NT2/D1 (cell line): ENCODE measurements at places on chromosomes 6 and 20.

DNA sequence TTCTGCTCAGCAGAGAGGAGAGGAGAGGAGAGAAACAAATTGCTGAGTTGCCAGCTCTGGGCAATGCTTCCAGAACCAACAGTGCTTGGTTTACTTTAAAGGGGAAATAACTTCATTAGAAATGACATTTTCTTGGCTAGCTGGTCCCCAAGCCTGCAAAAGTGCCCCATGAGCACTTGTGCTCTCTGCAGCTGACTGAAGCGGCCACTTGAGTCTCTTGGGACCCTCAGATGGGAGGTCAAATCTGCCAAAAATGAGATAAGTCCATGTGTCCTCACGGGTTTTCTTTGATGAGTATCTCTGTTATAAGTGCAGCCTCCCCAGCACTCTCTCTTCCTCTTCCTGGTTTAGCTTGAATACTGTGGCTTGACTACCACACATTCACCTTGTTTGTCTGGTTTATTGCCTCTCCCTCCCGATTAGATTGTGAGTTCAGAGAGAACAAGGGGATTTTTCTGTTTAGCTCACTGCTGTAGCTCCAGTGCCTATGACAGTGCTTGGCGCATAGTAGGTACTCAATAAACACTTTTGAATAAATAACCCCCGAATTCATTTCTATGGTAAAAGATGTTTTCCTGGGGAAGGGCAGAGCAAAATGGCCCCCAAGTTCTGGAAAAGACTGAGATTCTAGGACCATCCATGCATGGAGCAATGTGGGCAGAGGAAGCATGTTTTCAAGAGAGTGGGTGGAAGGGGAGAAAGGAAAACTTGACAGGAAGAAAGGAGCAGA lies 7.0 kb upstream of the RIN2 start:
- DNase-seq, result no peak

DNA sequence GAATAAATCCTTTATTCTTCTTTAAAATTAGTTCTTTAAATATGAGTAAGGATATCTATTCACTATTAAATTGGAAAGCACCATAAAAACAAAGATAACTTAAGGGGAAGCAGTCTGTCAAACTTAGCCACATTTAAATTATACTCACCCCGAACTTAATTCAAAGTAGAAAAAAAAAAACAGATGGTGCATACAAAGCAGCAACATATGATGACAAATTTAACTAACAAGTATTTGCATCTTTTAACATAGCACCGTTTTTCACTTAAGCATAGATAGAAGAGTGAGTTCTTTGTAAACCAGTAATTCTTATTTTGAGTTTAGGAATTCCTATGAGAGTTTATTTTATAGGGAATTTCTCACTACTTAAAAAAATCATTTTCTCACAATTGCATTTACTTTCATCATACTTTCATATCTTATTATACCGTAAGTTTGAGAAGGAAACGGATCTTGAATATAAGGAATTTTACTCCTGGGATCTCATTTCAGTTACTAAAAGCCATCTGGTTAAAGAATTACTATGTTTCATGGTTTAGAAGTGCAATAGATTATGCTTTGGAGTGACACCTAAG lies 828.2 kb upstream of the MAP3K7 start:
- DNase-seq, result no peak

- no peak for DNase-seq
Observed at GRCh38 chr6:3381233-3381921, 75.5 kb downstream of the SLC22A23 start.

GRCh38 chr6:113433335-113433991 lies 423.7 kb upstream of the MARCKS start:
- DNase-seq, result no peak

DNA sequence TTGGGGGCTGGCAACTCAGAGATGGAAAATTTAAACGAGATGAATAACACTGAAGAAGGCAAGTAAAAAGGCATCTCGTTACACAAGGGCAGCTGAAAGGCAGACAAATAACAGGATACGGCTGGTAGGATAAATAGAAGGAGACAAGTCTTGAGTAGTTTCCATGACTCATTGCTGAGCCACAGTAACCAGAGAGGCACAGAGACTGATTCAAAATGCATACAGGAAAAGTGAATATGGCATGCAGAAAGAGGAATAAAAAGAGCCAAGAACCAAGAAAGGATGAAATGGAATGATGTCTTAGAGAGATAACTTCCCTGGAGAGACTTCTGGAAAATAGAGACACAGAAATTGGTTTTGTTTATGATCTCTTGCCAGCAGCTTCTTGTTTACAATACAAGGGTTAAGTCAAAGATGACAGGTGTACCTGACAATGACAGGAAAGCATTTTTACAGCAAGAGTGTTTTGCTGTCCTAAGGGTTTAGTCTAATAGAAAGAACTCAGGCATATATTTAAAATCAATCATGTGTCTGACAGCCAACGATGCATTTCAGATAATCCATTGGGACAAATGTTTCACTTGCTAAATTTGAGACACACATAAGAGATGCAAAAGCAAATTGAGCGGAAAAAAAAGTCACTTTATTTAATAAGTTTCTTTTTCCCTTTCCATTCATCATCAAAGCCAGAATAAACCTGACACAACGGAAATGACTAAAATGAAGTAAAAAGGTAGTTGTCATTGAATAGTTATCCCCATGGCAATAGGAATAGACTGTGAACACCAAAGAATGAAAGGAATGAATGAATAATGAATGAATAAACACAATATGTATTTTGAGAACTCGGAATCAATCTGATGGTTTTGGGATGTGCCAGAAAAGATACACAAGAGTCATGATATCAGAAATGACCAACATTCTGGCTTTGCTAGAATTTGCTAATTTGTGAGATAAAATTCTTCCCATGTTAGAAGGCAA lies 68.0 kb upstream of the KCNQ5 start:
- no peak for DNase-seq

GRCh38 chr6:54134935-54135334 lies 23.7 kb downstream of the MLIP start:
- no peak for DNase-seq

DNA sequence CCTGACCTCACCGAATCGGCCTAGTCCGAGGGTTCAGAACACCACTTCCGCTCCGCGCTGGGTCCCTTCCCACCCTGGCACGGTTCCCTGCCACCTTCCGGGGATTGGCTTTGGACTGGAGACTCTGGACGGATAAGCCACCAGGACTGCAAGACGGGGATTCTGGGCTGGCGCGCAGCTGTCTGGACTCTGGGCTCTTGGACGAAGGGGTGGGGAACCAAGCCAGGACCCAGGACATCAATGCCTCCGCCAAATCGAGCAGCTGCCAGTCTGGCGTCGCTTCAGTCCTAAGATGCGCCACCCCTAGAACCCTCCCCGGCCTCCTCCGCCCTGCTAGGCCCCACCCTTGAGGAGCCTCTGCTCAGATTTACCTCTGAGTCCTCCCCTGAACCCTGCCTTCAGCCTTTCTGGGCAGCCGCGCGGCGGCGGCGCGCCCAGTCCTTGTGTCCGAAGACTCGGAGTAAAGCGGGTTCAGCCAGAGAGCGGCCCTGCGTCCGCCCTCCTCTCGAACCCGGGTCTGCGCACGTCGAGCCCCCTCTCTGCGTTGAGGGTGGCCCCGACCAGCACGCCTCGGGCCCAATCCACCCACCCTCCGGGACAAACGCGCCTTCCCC lies 1.2 kb downstream of the KCNK17 start:
- no peak for DNase-seq

DNA sequence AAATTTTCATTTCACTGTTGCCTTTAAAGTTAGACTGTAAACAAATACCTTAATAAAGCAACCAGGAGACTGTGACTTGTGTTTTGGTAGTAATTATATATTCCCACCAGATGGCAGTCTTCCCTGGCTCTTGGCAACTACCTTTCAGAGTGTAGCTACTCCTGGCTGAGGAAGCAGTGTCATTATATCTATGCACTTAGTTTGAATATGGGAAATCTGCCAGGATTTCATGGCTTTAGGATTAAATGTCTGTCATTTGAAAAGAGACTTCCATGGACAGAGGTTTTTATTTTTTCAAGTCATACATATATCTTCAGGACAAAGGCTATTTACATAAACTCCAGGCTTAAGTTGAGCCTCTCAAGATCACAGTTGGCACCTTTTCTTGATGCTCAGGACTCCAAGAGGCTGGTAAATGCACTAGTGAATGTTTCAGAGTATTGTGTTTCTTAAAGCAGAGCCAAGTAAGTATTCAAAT lies 160.1 kb downstream of the C6orf58 start:
- peak; percentile 40 for DNase-seq

DNA sequence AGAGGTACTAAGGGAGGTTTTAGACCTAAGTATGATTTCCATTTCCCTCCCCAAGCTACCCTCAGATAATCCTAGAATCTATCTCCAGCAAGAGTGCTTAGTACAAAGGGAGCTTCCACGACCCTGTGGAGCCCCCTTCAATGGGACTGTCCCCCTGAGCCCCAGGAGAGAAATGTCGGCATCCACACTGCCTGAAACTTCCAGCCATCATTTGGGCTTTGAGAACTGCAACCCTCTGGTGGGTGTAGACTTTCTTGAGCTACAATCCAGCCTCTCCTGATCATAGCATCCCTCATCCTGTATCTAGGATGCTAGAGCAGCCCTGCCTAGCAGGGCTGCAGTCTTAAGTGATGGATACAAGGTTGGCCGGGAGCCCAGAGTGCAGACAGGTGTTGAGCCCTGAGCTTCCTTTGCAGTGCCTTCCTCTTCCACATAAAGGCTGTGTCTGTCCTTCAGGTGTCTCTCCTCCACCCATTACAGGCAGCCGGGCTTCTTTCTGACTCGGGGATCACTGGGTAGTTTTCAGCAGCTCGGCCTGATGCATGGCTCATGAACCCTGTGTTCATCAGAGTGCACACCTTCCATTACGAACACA lies 424.5 kb downstream of the PREX1 start:
- no peak for DNase-seq

GRCh38 chr6:54274383-54274782 lies 33.9 kb upstream of the TINAG start:
- no peak for DNase-seq

- no peak for DNase-seq
Observed at GRCh38 chr6:87697581-87698546, 4.2 kb downstream of the AKIRIN2 start.

DNA sequence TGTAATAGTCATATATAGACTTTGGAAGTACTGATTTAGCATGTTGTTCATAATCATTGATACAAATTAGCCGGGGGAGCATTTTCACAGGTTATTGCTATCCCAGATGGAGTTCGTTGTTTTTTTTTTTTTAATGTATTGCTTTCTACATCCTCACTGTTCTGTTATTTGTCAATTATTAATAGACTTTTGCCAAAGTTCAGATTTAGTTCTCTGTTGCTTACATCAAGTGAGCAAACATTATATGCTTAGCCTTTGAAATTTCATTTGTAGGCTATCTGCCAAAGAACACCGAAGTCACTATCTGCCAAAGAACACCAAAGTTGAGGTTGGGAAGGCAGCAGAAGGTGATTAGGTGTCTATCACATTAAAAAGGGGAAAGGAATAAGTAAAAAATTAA lies at the start of gene HAO1:
Gene HAO1, minus strand, starts transcription at position 118 of the 400 bp plus-strand sequence. Its CDS starts 36 bp downstream, at position 82.
- no peak for DNase-seq

GRCh38 chr6:142414462-142415250 lies 112.8 kb downstream of the ADGRG6 start:
- DNase-seq, result no peak

- DNase-seq, result no peak
Observed at GRCh38 chr20:36591854-36592641, 13.5 kb upstream of the RAB5IF start.

DNA sequence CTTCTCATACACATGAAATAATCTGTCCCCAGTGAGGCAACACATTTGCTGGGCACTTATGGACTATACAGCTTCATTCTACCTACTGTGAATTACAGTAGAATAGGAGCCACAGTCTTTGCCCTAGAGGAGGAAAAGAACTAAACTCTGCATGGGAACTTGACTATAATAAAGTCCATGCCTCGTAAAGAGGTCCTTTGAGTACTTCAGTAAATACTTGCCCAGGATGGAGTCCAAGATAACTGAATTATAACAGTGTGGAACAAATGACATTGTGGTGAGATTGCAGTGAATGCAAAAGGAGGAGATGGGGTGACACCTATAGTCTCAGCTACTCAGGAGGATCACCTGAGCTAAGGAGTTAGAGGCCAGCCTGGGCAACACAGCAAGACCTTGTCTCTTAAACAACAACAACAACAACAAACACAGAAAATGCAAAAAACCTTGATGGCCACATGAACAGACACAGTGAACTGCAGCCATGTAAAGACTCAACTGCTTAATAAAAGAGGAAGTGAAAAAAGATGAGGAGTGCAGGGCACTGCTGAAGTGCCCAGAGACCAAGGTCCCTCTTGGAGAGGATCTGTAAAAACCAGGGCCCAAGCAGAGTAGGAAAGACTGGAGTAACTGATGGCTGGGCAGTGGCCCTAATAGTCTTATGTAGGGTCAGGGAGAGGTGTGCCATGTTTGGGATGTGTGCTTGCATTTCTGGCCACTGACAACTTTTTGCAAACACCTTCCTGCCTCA lies 3.7 kb downstream of the MRPS18A start:
- DNase-seq, result no peak

GRCh38 chr20:53370345-53370961 lies 223.2 kb downstream of the ZNF217 start:
- no peak for DNase-seq

DNA sequence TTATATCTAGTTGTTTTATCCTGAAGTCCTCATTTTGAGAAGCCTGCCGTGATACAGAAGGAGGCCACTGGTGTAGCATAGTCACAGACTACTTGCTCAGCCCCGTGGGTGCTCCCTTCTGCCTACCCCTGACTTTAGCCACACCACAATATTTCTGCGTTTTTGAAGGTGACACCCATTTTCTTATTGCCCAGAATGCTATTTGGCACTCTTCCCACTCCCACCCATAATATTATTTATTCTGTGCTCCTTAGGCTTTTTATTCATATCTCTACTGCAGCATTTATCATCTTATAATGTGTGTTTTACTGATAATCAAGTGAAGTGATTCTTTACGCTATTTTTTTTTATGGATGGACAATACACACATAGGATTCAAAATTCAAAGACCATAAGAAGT lies 107.3 kb downstream of the OR2B2 start:
- no peak for DNase-seq

DNA sequence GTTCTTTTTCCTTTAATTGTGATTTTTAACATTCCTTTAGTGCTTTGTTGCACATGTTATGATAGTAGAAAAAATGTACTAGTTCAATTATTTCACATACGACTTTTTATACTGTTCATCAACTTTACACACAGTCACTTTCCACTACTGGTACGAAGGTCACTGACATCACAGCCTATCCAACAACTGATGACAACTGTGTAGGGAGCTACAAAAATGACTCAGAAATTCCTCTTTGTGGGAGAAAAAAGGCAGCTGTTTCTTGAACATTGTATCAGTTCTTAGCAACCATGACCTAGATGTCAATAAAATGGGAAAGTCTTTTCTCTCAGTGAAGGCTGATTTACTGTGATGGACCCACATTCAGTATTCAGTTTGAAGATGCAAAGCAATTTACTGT lies 7.0 kb upstream of the ID4 start:
- no peak for DNase-seq

GRCh38 chr6:14498748-14499147 lies 381.2 kb downstream of the CD83 start:
- DNase-seq, result no peak

GRCh38 chr6:32945108-32945760 lies 4.4 kb upstream of the HLA-DMB start:
- no peak for DNase-seq

- no peak for DNase-seq
Observed at GRCh38 chr6:117771403-117771802, 96.1 kb downstream of the NUS1 start.
